Activated CD4-positive, alpha-beta T cell treated with anti-CD3 and anti-CD28 coated beads, Interleukin-2, amount 10 ng/mL, durations not matched to agents 24 days and 14 days (primary cell): ENCODE measurements at places on chromosomes 7 and 10. TPM values are rescaled to one million over a fixed set of nuclear protein-coding genes. Genes with fewer than 3 reads are reported as not detected.

Gene FGFR2
- total RNA-seq: not detected in 2 replicates

Gene SLC35G1
- total RNA-seq: 6.3 and 6.4 TPM in 2 replicates

Gene ABHD11
- total RNA-seq: 20.8 and 23.0 TPM in 2 replicates

Gene CLDN4
- total RNA-seq: not detected in 2 replicates

Gene UNCX
- total RNA-seq: not detected in 2 replicates

Gene SPDYE9
- total RNA-seq: not detected in 2 replicates

Gene PKD2L1
- total RNA-seq: 0.17 TPM in 1 of 2 replicates, not detected in the other

Gene AFAP1L2
- total RNA-seq: 3.6 and 3.9 TPM in 2 replicates

Gene LRRN3
- total RNA-seq: 53.4 and 56.5 TPM in 2 replicates

Gene ADRB1
- total RNA-seq: not detected in 2 replicates
